RKO (cell line): ENCODE measurements at places on chromosomes 12 and 14.

DNA sequence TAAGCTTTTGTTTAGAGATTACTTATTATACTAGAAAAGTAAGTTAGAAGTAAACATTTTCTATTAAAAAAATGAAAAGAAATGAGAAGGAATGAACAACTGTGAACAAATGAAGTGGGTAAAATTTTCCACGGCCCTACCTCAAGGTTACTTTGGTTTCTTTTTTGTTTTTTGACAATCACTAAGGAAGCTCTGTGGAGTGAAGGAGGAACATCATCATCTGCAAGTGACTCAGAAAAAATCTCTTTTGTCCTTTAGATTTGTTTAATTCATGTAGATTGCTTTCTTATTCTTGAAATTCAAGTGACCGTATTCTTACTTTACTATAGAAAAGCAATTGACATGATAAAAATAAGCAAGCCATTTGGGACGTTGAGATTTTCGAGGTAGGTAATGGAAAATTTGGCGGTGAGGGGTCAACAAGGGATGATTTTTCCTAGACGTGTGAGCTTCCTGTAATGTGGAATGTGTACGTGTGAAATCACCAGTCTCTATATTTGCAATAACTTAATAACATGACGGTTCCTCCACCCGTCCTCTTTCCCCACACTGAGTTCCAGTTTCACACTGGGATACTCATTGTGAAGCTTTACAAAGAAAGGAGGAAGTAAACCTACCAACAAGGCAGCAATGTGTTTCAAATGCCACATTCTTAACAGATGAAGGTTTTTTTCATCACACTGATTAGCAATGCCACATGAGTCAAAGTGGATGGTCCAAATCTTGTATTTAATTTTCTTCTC is 62.3 kb upstream of the EGLN3 start:
- no peak for DNase-seq

DNA sequence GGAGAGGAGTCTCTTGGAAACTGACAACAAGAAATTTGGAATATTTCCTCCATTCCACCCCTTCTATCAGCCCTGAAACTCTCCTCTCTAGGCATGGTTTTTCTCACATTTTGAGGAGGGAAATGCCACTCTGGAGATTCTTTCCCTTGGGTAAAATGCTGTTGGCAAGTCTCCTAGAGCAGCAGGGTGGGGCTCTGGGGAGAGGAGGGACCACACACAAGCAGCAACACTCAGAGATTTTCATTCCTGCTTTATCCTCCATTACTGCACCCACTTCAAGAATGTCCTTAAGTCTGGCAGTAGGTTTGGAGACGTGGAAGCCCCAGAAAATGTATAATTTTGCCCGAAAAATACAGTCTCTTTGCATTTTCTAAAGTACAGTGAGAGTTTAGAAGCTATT is 130.8 kb upstream of the FLRT2 start:
- DNase-seq, result no peak

GRCh38 chr12:56529656-56530055 is 8.0 kb downstream of the RBMS2 start:
- DNase-seq, result no peak

GRCh38 chr12:69067713-69068112 is 134.7 kb upstream of the CPM start:
- DNase-seq, result no peak

- DNase-seq, result no peak
Observed at GRCh38 chr12:57618966-57619433, 7.8 kb downstream of the ARHGEF25 start.

GRCh38 chr14:99774556-99775307 is 18.5 kb upstream of the EML1 start:
- no peak for DNase-seq

- no peak for DNase-seq
Observed at GRCh38 chr14:58138714-58139482, 13.1 kb downstream of the ARMH4 start.
